ENCODE measurements at places on chromosomes 1 and 21.

- DNase-seq: no peak
Observed at GRCh38 chr1:25243907-25244306, 3.3 kb downstream of the RSRP1 start.

DNA sequence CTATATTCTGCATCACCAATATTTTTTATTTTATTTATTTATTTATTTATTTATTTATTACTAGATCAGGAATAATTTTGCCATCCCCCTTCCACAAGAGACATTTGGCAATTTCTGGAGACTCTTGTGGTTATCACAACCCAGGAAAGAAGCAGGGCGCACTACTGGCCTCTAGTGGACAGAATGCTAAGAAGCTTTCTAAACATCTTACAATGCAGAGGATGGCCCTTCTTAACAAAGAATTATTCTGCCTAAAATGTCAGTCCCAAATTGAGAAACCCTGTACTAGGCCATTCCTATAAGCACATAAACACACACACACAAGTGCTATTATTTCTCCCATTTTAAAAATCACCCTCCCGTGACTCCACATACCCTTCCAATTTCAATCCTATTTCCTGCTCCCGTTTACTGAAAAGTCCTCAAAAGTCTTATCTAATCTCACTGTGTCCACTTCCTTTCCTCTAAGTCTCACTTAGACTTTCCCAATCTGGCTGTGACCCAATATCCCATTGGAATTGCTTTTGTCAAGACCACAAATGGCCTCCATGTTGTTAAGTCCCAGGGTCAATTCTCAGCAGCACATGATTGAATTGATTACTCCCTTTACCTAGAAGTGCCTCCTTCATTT is 43.7 kb upstream of the RNF11 start:
- DNase-seq: peak; percentile 10

GRCh38 chr1:238772322-238772721 is 614.0 kb upstream of the CHRM3 start:
- no peak for DNase-seq

- no peak for DNase-seq
Observed at GRCh38 chr1:3965693-3966092, 65.6 kb upstream of the C1orf174 start.

GRCh38 chr1:66532798-66533783 is 862 bp upstream of the SGIP1 start:
- DNase-seq: peak; percentile 44

DNA sequence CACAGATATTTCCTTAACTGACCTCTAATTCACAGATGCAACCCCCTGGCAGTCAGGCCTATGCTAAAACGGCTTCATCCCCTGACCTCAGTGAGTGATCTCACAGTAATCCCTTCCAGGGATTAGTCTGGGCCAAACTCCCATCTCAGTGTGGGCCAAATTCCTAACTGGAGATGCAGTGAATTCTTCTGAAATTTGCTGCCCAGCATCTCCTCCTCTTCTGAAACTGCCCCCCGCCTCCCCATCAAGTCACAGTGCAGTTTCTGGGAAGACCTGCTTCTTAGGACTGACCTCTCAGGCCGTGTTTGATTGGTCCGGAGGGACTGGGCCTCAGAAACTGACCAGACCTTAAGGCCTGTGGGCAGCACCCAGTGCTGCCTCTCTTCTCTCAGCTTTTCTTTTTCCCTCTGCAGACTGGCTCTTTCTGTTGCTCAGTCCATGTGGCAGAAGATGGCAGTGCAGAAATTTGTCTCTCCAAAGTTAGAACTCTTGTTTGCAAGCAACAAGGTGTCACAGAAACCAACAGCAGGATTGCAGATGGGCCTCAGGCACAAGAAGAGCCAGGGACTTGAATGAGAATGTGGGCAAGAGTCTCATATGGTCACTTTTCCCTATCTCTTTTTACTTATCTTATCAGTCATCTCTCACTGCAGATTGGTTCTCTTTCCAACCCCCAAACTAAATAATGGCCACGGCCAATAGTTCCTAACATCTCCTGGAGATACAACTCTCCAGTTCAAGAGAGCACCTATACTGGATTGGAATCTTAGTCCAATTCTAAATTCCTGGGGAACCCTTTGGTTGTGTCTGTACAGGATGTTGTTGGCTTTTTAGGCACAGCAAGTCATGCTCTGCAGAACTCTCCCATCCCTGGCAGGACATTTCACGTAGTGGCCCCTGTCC is 95.5 kb upstream of the RALGPS2 start:
- DNase-seq: no peak

DNA sequence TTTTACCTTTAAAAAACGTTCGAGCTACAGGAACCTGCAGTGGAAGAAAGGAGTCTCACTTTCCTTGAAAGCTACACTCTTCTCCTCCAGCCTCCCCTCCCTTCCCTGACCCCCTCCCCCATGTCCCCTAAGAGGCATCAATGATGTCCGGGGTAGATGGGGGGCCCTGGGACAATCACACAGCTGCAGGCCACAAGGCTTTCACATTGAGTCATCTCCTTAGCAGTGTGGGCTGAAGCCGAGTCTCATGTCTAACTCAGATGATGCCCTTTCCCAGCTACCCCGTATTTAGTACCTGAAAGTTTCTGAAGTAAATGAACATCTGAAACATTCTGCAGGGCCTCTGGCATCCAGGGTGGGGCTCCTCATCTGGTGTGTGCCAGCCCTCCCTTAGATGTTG is 6.3 kb upstream of the GPR25 start:
- no peak for DNase-seq

DNA sequence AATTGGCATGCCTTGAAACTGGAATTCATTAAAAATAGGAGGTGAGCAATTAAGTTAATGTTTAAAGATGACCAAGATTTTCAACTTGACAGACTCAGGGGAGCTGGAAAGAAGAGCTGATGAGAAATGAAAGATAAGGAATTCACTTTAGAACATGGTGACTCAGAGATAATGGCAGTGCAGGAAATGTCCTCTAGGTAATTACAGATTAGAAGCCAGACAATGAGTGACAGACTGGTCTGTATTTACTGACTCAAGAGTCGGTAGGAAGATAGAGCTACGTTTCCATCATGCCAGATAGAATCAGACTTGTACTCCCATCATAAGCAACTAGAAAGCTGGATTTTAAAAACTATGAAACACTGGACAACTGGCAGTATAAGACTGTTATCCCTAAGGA is 151.6 kb downstream of the AJAP1 start:
- DNase-seq: no peak

- no peak for DNase-seq
Observed at GRCh38 chr1:43438953-43439581, 14.7 kb downstream of the HYI start.

DNA sequence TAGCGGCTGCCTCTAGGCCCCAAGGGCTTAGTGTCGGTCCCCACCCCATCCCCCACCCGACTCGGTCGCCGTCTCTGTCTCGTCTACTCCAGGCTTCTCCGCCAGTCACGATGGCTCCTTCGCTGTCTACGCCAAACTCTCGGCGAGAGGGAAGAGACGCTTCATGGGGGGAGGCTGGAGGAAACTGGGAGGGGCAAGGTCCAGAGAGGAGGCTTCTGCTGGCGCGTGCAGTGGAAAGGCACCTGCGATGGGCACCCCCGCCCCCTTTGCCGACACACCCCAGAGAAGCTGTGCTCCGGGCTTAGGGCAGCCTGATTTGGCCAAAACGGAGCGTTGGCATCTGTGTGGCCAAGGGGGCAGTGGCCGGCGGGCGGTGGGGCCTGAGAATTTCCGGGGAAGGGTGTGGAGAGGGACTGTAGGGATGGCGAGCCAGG is 1.2 kb upstream of the CSMD2 start:
- DNase-seq: no peak

DNA sequence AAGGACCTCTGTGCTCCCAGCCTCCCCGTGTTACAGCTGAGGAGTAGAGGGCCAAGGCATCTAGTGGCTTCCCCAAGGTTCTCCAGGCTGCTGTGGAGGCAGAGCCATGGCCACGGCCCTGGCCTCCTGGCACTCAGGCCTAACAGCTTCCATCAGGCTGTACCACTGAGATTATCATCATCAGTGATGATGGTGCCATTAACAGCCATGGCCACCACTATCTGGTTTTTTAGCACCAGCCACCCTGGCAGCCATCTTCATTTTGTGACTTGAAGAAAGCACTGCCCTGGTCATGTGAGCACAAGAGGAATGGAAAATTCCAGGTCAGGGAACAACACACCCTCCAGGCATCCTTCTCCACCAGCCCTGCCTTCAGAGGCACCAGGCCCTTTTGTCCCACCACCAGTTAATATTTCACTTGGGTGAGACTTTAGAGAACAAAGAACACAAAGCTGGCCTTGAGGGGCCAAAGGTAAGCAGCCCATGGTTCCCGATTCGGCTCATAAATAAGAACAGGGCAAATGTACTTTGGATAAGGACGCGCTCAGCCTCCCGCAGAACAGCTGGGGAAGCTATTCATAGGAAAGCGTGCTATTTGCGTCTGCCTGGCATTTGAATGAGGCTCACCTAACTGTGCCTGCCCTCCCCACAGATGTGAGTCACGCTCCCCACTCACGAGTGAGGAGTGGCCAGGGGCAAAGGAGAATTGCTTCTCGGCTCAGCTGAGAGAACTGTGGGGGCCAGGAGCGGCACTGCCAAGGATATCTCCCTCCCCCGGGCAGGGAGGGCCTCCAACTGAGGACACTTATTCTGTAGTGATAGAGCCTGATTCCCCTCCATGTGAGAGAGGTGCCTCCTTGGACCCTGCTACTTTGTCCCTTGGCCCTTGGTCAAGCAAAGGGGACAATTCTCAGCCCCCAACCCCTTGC is 95.6 kb downstream of the CD58 start:
- DNase-seq: peak; percentile 92

GRCh38 chr1:21906173-21907078 is 30.7 kb downstream of the HSPG2 start:
- no peak for DNase-seq

GRCh38 chr1:4658643-4659628 is 4.5 kb downstream of the AJAP1 start:
- DNase-seq: no peak

- DNase-seq: no peak
Observed at GRCh38 chr1:50109116-50109515, 396 bp downstream of the ELAVL4 start.

DNA sequence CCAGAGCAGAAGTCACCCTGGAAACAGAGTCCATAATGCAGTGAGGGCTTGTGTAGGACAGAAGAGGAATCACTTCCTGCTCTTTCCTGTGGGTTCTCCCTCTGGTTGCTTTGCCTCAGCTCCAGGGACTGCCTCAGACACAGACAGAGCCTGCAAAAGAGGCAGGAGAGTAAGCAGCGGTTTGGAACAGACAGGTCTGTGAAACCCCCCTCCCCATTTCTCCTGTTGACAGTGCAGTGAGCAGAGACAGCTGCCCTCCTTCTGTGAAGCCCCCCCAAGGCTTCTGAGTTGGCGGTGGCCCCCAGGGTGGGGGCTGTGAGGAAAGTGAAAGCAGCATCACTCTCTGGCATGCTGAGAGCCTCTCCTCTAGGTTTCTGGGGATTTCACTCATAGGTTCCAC is 53.0 kb downstream of the MAB21L3 start:
- DNase-seq: no peak

DNA sequence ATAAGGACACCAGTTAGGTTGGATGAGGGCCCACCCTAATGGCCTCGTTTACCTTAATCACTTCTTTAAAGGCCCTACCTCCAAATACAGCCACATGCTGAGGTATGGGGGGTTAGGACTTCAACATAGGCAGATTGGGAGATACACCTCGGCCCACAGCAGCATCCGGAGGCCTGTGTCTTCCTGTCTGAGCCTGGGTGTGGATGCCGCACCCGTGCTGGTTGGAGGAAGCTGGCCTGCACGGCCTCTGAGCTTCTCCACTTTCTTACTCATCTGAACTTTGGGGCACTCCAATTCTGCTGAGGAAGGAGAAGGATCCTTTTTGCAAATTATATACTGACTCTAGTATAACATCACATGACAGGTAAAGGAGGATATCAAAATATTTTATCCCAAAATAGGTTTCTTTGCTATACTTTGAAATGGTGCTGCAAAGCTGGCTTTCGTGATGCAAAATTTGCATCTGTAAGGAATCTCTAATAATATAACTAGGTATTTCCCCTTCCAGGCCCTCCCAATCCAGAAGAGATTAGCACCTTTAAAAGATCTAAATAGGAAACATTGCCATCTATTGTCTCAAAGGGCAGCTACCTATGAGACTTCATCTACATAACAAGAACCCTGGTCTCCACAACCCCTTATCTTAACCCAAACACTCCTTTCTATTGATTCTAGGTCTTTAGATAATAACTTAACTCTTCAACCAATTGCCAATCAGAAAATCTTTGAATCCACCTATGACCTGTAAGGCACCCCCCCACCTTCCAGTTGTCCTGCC is 247.6 kb downstream of the KCNJ6 start:
- DNase-seq: no peak

GRCh38 chr1:169330927-169331326 is 36.7 kb downstream of the NME7 start:
- DNase-seq: no peak

DNA sequence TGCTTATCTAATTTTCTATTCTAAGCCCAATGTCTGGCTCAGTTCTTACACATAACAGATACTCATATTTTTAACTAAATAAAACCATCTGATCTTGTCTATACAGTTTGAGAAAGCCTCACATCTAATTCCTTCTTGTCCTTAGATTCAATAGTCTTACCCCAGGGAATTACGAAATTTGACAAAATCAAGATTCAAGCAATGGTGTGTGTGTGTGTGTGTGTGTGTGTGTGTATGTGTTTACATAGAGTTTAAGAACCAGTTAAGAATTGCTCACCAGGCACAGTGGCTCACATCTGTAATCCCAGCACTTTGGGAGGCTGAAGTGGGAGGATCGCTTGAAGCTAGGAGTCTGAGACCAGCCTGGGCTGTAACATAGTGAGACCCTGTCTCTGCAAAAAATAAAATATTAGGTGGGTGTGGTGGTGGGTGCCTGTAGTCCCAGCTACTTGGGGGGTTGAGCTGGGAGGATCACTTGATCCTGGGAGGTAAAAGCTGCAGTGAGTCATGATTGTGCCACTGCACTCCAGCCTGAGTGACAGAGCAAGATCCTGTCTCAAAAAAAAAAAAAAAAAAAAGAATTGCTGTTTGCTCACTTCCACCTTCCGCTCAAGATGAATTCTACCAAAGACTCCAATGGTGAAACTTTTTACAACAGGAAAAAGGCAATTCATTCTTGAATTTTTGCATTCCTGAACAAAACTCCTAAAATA is 6.2 kb downstream of the WDR64 start:
- no peak for DNase-seq

DNA sequence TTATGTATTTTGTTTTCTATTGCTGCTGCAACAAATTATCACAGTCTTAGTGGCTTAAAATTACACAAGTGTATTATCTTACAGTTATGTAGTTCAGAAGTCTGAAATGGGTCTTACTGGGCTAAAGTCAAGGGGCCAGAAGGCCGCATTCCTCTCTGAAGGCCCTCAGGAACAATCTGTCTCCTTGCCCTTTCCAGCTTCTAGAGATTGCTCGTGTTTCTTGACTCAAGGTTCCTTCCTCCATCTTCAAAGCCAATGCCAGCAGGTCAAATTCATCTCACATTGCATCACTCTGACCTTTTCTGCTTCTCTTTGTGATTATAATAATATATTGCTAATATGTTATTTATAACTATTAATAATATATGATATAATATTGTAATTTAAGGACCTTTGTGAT is 97.1 kb downstream of the DIRAS3 start:
- DNase-seq: no peak
